PC-3 (cell line): ENCODE measurements at places on chromosomes 2 and 18.

DNA sequence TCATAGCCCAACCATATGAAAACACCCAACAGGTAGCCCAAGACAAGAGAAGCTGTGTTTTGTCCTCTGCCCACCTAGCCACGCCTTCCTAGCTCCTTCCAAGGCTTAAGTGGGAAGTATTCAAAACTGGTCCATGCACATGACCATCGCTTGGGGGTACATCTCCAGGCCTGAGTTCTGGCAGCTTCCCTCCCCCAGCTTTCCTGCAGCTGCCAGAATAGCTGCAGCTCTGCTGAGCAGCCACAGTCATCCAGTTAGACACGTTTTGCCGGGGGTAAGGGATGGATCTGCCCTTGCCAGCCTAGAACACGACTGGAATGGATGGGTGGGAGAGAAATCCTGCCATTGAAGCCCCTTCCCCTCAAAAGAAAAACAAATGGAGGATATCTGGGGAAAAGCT is 166.8 kb downstream of the NRP2 start:
- no peak for DNase-seq

DNA sequence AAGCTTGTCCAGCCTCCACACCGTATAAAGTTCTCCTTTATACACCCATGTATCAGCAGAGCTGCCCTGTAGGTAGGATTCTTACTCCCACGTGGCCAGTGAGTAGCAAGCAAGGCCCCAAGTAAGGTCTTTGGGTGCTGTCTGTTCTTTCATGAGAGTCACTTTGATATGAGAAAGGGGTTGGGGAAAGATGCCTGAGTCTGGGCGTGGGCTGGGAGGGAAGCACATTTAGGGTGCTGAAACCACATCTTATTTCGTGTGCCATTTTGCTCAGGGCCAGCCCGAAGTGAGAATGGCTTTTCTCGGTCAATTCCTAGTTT is 436 bp upstream of the ITPRIPL1 start:
- no peak for DNase-seq

GRCh38 chr2:163644238-163644637 is 91.6 kb downstream of the FIGN start:
- DNase-seq: no peak

DNA sequence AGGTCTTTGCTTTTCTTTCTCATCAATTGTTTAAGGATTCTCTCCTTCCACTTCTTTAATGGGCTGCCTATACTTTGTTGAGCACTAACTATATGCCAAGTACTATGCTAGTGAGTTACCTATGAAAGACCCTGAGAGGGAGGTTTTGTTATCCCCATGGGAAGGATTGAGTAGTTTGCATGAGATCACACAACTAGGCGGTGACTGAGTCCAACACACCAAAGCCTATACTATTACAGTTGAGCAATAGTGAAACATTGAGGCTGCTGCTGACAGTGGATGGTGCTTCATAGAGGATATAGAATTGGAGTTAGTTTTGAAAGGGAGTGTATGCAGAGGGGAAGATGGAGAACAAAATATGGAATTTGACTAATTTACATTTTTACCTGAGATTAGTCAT is 15.8 kb downstream of the NABP1 start:
- no peak for DNase-seq

GRCh38 chr2:183838295-183838694 is 714.1 kb downstream of the NUP35 start:
- no peak for DNase-seq

- DNase-seq: no peak
Measured at GRCh38 chr18:44712025-44712424, 31.3 kb downstream of the SETBP1 start.

DNA sequence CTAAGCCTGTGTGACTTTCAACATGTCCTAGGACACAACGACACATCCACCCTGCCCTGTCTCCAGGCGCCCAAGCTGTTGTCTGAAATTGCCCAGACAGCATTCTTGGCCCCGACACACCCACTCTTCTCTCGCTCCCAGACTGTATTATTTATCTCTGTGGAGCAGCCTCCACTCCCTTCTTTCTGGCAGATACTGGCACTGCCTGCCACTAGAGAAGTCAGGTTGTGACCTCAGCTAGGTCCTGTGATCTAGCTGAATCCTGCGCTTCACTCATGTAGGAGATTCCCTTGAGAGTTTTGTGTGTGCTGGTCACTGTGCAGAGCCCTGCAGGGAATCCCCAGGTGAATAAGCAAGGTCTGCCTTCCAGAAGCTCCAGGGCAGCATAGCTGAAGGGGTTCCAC is 77.1 kb upstream of the TNP1 start:
- no peak for DNase-seq
